ENCODE measurements at places on chromosomes 11 and 22.
A peak's percentile ranks its signal among the peaks of the same experiment; 100 is the strongest.

- DNase-seq = peak; percentile 99
Measured at GRCh38 chr11:90747057-90747456, 524.2 kb upstream of the CHORDC1 start.

- DNase-seq = no peak
Measured at GRCh38 chr11:2366733-2367132, 10.4 kb upstream of the CD81 start.

- DNase-seq = peak; percentile 21
Measured at GRCh38 chr11:48020092-48020755, 39.9 kb downstream of the PTPRJ start.

DNA sequence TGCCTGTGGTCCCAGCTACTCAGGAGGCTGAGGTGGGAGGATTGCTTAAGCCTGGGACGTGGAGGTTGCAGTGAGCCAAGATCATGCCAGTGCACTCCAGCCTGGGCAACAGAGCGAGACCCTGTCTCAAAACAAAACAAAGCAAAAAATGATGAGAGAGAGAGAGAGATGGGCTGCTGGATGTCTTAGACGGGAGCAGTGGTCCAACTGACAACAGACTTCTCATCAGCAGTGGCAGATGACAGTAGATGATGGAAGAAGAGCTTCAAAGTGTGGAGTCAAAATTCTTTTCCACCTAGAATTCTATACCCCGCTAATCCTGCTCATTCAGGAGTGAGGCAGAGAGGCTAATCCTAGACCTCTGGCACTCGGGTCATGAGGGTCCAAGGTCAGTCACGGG, 29.0 kb upstream of the ACR start:
- DNase-seq = no peak

GRCh38 chr11:71551711-71552110, 3.5 kb downstream of the KRTAP5-9 start:
- DNase-seq = peak; percentile 13

DNA sequence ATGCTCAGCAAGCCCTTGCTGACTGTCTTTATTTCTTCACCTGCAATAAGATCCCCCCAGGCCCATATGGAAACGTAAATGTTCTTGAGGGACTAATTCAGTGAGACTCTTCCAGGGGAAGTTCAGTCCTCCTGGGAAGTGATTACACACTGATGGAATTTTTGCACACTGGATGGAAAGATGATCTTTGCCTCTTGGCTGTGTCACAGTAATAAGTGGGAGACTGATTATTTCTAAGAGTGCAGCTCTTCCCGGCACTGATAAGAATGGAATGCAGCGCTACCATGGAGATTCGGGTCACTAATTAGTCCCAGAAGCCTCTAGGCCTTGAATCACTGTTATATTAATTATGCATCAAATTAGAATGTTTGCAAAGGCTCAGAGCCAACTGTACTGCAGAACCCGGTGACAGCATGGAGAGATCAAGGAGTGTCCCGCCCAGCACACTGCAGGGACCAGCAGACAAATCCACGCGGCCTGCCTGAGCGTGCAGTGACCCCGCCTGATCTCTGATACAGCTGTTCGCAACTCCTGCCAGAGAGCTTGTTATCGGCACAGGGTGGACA, 178.3 kb downstream of the SNX19 start:
- DNase-seq = peak; percentile 83

DNA sequence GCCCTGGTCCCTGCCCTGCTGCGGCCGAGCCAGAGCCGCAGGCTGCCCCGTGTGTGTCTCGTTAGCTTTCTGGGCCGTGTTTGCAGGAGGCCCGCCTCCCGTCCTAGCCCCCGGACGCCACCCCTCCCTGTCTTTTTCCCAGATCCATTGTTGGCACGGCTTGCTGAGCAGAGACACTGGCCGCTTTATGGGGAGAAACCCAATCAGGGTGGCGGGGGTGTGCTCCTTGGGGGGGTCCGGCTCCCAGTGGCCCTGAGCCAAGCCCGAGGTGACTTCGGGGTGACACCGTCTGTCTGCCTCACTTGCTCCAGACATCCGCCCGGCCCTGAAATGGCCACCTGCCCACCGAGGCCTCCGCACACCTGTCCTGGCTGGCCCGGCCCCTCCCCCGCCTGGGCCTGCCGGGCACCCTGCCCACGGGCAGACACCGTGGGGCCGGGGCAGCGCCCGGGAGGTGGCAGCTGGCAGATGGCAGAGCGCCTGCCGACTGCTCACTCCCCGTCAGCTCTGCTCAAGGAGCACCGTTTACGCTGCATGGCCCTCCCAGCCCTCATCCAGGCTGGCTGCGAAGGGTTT, 43.1 kb upstream of the PPARA start:
- peak; percentile 30 for DNase-seq

GRCh38 chr11:130150790-130151189, 8.8 kb upstream of the ST14 start:
- DNase-seq = no peak

GRCh38 chr11:36870361-36870760, 272.3 kb upstream of the RAG2 start:
- DNase-seq = no peak

DNA sequence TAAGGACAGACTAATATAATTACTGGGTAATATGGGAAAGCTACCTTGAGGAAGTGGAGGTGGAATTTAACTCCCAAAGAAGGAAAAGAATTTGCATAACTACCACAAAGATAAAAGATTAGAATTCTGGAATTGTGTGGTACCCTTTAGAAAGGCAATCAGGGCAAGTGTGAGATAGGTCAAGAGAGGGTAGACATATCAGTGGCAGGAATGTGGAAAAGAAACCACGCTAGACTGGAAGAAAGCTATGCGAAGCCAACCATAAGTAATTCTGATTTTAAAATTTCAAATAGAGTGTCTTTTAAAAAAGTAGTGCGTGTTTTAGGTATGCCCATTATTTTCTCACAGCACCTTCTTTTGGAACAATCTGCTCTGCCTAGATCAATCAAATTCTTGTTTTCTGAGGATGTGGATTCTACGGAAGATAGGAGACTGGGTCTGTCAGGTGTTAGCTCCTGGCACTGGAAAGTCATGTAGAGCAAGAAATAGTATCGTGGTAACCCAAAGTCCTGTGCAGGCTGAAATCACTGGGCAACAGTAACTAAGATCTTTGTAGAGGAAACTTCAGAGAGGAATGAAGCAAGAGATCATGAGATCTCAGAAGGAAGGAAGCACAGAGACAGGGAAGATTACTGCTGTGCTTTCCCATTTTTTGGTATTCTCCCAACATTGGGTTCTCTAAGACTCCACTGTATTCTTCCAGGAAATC, 111.3 kb upstream of the MTMR2 start:
- DNase-seq = no peak
